Caki2 (cell line): ENCODE measurements at places on chromosomes 7 and 10.
A peak's percentile ranks its signal among the peaks of the same experiment; 100 is the strongest.

- DNase-seq, result no peak
Measured at GRCh38 chr10:74963549-74963948, 137.1 kb downstream of the KAT6B start.

DNA sequence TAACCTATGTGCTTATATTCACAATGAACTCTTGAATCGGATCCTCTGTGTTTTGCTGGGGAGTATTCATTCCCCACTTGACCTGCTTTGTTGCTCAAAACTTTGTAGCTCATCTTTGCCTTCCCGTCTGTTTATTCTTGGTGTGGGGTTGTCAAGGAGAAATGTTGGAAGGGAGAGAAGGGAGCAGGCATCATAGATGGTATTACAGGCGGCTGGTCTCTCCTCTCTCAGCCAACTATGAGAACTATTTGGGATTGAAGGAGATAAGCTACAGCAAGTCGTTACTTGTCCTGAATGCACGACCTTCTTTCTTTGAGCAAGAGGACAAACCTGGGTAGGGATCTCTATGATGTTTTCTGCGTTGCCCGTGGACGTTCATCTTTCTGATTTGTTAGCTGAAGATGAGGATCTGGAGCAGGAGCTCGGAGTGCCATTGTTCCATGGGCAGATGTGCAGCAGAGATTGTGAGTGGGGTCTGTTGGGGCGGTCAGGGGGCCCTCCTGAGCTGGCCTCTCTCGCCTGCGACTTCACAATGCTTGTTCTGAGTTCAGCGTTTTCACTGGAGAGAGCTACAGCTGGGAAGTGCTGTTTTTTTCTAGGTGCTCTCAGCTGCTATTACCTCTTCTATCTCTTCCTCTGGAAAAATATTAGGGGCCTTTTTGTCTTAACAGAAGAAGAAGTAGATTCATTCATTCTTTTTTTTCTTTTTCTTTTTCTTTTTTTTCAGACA is 126.9 kb upstream of the KLF6 start:
- DNase-seq, result no peak

- DNase-seq, result no peak
Measured at GRCh38 chr10:123966896-123967231, 75.3 kb upstream of the CPXM2 start.

DNA sequence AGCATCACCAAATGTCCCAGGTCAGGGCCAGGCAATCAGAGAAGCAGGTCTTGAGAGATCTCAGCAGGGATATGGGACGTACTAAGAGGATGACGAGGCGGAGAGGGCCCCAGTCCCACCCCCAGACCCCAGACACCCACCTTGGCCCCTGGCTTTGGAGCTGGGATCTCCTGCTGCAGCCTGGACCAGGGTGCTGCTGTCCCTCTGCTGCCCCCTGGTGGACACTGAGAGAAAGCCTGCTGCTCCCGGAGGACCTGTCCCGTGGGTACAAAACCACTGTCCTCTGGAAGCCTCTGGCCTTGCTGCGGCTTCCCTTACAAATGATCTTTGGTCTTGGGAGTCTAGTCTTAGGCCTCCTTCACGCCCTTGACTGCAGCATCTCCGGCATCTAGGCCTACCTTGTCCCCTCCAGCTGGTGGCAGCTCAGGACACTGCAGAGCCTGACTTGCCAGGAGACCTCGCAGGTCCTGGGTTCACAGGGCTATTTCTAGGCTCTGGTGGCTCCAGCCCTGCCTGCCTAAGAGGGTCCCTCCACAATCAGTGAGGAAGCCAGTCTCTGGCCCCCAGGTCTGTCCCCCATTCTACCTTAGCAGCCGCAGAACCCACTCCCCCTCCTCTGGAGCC is 97.1 kb downstream of the RGS10 start:
- peak; percentile 52 for DNase-seq

DNA sequence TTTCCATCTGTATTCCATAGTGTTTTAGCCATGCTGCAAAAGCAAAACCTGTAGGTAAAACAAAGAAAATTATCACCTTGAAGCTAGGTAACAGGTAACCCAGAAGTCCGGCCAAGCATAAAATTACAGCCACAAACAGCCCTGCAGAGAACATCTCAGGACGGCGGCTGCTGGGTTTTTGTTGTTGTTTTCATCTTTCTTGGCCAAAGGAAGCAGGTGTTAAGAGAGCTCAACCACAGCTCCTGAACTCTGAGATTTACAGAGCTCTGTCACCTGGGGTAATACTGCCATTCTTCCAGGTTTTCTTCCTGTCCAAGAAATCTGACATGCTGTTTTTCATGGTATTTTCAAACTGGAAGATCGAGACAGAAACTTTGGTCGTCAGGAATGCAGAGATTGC is 847 bp upstream of the SCIN start:
- no peak for DNase-seq

DNA sequence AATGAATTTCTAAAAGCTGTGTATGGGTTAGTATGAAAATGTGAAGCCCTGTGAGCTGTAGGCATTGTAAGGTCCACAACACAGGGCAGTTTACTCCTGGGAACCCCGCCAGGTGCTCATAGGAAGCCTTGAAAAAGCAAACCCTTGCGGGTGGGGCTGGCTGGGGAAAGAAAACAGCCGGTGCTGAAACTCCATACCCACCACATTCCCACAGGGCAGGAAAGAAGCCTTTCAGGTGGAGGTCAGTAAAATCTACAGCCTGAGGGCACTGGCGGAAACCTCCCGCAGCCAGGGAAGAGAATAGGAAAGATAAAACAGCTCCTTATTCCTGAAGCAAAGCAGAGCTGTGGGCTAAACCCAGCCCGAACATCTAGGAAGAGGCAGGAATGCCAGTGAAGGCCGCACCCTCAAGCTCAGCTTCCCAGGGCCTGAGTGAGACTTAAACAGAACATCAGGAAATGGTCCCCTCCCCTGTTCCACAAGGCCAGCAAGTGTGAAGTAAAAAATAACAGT is 34.7 kb downstream of the PODXL start:
- no peak for DNase-seq

GRCh38 chr7:1569016-1569415 is 816 bp downstream of the PSMG3 start:
- peak; percentile 66 for DNase-seq

GRCh38 chr7:5686131-5686530 is 95.3 kb downstream of the RNF216 start:
- DNase-seq, result no peak

DNA sequence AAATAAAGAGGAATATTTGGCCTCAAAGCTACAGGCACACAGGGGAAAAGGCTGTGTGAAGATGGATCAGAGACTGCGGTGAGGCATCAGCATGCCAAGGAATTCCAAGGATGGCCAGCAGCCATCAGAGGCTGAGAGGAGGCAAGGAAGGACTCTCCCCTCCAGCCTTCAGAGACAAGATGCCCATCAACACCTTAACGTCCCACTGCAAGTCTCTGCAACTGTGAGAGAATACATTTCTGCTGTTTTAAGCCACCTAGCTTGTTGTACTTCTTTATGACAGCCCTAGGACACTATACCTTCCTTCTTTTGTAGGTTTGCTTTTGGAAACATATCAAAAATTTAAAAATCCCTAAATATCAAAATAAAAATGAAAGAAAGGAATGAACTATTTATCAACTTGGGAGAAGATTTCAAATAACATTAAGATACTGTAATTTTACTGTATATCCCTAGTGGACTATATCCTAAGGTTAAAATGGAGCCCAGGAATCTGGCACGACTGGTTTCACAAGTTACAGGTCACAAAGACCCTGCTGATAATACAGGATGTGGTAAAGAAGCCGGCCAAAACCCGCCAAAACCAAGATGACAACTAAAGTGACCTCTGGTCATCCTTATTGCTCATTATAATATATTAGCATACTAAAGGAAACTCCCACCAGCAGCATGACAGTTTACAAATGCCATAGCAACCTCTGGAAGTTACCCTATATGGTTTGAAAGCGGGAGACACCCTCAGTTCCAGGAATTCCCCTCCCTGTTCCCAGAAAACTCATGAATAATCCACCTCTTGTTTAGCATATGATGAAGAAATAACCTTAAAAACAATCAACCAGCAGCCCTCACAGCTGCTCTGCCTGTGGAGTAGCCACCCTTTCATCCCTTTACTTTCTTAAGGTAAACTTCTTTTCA is 185.2 kb downstream of the AVL9 start:
- DNase-seq, result no peak
